Right renal cortex interstitium (tissue), 3 donors: ENCODE measurements at places on chromosomes 12 and 14. TPM values are rescaled to one million over a fixed set of nuclear protein-coding genes. Genes with fewer than 3 reads are reported as not detected.

GRCh38 chr14:77107228-77107627 lies 9.2 kb downstream of the CIPC start:
- no peak for DNase-seq

DNA sequence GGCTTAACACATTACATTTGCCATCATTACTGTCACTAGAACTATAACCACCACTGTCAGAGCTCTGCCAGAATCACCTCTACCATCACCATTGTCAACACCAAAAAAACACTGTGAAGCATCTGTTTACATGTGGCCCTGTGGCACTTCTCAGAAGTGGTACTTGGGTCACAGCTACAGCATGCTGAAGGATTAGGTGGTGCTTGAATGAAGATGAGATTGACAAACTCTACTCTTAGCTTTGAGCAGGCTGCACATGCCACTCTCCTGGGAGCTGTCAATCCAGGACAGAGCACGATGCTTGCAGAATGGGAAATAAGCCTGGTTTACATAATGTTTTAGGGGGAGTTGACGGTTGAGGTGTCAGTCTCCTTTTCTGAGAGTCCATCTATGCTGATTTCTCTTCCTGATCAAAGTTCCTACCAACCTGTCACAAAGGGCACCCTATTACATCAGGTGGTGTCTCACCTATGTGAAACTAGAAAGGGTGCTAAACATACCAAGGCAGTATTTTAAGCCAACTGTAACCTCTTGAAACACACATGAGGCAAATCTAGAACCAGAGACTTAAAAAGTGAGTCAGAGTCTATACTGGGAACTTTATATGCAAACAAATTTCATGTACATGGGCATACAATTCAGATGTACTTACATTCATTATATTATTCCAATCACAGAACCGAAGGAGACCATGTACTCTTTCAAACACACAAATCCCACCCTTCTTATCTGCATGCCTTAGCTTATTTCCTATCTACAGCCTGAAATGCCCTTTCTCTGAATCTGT lies 258.7 kb downstream of the EMP1 start:
- DNase-seq: no peak

DNA sequence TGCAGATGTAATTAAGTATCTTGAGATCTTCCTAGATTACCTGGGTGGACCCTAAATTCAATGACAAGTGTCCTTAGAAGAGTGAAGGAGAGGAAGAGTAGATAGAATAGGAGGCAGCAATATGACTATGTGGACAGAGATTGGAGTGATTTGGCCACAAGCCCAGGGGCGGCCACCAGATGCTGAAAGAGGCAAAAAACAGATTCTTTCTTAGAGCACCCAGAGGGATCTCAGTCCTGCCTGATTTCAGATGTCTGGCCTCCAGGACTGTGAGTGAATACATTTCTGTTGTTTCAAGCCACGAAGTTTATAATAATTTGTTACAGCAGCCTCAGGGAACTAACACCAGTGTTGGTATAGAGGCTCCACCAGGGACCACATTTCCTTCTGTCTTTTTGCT lies 67.3 kb downstream of the DACT1 start:
- DNase-seq: no peak

GRCh38 chr12:64627771-64628170 lies 17.5 kb downstream of the RASSF3 start:
- no peak for DNase-seq

DNA sequence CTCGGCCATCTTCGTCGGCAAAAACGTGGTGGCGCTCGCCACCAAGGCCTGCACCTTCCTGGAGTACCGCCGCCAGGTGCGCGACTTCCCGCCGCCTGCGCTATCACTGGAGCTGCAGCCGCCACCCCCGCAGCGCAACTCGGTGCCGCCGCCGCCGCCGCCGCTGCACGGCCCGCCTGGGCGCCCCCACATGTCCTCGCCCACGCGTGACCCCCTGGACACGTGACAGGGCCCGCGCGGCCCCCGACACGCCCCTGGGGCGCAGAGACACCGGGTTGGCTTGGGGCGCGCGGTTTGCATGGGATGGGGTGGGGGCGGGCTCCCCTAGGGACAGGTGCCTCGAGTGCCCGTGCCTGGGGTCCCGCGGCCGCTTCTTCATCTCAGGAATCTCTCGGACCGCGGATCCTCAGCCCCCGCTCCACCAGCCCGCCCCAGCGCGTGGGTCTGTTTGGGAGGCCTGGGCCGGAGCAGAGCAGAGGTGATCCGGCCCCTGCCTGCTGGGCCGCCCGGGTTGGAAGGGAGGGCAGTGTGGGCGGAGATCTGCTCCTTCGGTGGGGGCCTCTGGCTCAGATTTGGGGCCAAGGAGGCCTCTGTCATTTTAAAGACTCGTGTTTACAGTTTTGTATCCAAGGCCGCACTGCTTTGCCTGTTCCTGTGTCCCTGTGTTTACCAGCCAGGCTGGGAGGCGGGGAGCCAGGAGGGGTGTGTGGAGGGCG lies 3.3 kb downstream of the TMEM121 start:
- DNase-seq: no peak

- DNase-seq: no peak
These were observed 5.7 kb downstream of the MIPOL1 start for GRCh38 chr14:37203423-37203822.

GRCh38 chr12:28539691-28540323 lies 349.6 kb downstream of the CCDC91 start:
- no peak for DNase-seq

GRCh38 chr14:76924371-76925096 lies 98.3 kb downstream of the LRRC74A start:
- no peak for DNase-seq

DNA sequence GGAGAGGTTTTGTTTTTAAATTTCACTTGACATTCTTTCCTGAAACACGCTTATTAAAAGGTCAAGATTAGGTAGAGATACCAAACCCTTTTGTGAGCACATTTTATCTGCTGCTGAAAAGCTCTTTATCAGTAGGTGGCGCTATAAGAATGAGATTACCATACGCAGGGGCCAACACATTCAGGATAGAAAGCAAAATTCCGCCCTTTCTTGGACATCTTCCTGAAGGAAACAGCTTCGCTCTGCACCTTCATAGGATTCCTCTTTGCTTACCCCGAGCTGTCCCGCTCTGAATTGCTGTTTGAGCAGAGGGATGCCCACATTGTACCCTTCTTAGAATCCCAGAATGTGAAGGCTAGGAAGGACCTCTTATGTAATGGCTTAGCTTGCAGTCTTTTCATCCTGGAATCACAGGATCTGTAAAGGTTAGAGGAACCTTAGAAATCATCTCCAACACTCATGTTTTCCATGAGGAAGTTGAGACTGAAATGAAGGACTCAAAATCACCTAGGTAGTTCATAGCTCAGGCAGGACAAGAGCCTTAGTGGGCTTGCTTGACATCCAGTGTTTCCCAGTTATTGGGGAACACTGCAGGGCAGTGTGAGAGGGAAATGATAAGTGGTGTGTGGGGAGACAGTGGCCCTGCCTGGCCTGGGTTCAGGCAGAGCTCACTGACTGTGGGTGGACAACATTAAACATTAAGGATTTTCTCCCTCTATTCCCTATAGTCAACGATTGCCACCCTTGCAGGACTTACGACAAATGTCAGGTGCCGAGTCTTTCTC lies 38.7 kb upstream of the CRY1 start:
- DNase-seq: peak; percentile 36

DNA sequence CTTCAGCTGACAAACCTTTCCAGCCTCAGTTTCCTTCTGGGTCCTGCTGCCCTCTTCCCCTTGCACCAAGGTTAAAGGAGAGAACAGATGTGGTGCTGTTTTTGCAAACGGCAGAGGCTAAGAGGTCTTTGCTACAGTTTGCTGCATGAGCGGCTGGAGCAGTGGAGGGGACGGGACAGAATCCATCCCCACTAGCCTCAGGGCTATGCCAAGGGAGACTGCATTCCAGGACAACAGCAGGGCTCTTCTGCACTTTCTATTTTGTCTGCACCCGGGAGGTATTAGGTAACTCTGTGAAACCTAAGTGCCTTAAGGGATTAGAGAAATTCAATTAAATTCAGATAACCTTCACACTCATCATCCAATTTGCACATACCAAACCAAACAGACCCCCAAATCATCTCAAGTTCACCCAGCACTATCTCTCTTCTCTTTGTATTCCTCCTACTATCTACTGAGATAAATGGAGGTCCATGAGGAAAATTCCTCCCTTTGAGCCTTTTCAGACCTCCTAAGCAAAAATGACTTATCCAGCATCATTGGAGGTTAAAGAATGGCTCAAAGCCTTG lies 103.8 kb upstream of the VRK1 start:
- no peak for DNase-seq

DNA sequence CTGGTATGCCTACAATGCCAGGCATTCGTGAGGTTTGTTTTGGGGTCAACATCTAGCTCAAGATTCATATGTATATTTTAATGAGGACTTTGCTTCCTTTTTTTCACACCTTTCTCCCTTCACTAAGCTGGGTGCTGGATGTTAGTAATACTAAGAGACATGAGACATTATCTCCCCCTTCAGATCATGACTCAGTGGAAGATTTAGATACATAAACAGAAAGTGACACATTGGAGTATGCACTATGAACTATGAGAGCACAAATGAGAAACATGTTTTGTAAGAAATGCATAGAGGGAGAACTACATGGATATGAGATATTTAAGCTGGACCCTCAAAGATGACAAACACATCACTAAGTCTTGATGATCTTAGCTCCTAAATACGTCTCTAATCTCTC lies 286.3 kb downstream of the RPAP3 start:
- no peak for DNase-seq

GRCh38 chr14:36820901-36821300 lies 159.2 kb downstream of the PAX9 start:
- no peak for DNase-seq

DNA sequence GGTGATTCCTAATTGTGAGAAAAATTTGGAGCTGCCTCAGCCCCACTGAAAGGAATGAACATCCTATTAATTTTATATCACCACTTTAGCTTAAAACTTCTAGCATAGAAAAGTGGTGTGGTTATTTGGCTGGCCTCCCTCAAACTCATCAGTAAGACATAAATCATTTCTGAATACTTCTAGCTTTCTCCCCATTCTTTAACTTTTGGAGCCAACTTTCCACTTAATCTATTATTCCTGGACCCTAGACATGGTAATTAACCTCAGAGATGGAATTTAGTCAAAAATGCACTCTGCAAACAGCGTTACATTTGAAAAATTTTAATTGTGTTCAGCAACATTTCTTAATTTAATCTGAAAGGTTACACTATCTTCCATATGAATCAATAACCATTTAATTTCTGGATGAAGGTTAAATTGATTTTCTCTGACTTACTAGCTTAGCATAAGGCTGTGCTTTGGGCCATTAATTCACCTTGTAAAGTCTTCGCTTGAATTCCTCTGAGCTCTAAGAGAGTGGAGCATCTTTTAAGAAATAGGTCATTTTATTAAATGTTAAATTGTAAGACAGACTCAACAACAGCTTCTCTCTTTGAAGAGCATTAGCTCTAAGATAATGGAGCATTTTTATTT lies 753.6 kb upstream of the STXBP6 start:
- no peak for DNase-seq

DNA sequence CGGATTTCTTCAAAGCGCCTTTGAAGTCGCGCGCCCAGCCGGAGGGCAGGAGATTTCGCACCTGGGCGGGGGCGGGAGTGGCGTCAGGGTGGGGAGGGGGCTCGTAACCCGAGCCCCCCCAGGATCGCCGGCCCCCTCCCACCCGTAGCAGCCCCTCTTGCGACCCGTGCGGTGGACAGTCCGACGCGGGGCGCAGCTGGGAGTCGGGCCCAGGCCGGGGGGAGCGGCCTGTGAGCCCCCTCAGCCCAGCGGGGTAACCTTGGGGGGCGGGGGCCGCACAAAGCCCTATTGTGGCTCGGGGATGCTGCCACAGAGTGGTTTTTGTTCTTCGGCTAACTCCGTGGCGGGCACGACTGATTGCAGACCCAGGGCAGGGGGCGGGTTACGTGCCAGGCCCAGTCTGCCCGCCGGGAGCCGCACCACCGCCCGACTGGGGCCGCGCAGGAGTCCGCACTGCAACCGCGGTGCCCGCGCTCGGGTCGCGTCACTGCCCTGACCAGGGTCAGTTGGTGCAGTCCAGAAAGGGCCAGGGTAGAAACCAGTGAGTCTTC lies 4.2 kb upstream of the AAAS start:
- DNase-seq: no peak

The GCH1 gene
- 9.3 TPM for polyA plus RNA-seq

The LMNTD1 gene
- not detected for polyA plus RNA-seq

The SLCO1B1 gene
- not detected for polyA plus RNA-seq

The ZNF384 gene
- polyA plus RNA-seq: 76.1 TPM

The IFI27L1 gene
- 22.9 TPM for polyA plus RNA-seq

The LRP1-AS gene
- not detected for polyA plus RNA-seq
